Effector memory CD4-positive, alpha-beta T cell (primary cell): ENCODE measurements at places on chromosomes 12 and 14.

DNA sequence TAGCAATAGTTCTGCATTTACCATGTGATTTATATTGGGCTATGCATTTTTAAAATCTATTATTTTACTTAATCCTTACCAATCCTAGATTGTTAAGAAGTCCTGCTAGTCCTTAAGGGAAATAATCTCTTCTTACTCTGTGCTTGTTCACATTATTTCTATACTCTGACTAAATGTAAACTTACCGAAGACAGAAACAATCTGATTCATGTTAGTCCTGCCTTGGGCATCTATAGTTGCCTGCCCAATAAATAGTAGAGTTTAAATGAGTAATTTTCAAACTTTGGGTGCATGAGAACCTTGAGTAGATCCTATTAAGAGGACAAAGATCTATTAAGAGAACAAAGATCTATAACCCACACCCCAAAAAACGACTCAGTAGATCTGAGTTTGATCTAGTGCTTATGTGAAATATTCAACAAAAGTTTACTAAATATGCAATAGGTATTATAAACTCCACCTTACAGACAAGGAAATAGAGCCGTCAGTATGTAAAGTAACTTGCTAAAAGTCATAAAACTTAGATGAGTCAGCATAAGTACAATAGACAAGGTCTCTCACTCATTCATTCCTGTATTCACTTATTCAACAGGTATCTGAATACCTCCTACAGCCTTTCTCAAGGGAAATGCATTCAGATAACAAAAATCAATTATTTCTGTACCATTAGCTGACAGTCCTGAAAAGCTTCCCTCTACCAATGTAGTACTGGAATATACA lies 127.6 kb downstream of the PAWR start:
- DNase-seq: no peak

DNA sequence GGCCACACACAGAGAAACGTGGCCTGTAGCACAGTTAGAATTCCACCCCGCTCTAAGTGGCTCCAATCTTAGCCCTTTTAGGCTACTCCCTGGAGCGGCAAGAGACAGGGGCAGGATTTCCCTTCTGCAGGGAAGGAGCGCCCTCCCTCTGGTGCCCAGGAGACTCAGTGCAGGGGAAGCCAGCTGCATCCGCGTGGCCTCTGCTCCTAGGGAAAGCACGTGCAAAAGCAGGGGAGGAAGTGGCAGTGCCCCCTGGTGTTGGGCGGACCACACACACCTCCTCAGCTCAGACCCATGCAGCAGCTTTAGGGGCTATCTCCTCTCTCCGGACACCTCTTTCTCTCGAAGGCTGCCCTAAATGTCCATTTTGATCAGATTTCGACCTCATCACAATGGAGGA lies 50.0 kb downstream of the SPRING1 start:
- DNase-seq: no peak

GRCh38 chr12:95959107-95959506 lies 16.0 kb downstream of the AMDHD1 start:
- no peak for DNase-seq

DNA sequence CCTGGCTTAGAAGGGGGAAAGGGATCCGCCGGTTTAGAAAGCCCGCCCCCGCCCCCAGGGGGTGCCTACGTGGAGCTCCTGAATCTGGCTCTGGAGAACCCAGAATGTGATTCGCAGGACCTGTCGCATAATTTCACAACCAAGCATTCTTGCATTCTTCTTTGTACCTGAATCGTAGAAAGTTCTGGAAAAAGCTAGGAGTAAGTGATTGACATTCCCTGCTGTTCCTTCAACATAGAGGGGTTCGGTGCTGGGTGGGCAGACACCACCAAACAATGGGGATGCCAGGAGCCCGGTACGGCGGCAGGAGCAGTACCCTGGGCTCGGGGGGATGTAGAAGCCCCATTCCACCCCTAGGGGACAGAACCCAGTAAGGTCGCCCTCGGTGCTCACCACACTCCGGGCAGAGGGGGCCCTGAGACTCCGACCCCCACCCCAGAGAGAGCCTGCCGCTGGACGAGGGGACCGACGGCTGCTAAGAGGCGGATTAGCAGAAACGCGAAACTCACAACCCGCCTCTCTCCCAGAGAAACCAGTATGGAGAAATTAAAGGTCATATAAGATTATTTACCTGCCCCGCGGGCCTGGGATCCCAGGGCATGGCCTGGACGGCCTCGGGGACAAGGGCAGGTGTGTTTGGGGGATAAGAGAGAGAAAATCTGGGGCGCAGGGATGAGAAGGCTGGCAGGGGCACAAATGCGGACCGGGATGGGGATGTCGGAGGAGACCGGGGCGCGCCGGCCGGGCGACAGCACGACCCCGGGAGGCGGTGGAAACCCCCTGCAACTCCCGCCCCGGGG lies 520 bp downstream of the CSRP2 start:
- no peak for DNase-seq

- DNase-seq: no peak
Observed at GRCh38 chr12:42097971-42098370, 46.7 kb downstream of the GXYLT1 start.

DNA sequence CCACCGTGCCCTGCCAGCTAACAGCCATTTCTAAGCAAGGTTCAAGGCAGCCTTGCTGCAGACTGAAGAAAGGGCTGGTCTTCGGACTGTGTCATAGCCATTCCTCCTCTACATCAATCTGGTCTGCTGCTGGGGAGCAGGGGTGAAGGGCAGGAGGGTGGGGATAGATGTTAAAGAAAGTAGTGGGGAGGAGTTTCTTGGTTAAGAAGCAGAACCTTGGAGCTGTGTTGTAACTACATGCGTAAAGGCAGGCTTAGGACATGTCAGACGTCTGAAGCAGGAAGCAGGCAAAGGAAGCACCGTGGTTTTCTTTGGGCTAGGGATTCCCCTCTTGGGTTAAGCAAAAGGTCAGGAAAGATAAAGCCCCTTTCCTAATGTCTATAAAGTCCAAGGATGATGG lies 18.1 kb upstream of the NEK9 start:
- DNase-seq: no peak

DNA sequence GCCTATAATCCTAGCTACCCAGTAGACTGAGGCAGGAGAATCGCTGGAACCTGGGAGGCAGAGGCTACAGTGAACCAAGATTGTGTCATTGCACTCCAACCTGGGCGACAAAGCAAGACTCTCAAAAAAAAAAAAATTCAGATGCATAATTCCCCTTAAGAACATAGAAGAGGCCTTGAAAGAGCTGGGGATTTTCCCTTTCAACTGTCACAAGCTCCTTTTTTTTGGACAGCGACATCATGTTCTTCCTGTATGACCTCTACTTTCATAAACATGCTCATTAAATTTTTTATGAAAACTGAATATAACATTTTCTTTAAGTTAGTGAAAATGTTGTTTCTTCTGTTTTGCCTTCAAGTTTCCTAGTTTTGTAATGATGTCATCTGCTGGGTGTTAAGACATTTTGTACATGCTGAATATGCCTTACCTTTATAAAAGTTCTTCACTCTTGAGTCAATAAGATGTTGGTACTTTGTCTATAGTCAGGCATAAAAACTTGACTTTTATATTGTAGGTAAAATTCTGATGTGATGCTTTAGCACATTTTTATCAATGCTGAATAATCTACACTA lies 76.0 kb downstream of the PTHLH start:
- no peak for DNase-seq

- DNase-seq: no peak
Observed at GRCh38 chr12:54463034-54463433, 10.4 kb downstream of the GTSF1 start.

DNA sequence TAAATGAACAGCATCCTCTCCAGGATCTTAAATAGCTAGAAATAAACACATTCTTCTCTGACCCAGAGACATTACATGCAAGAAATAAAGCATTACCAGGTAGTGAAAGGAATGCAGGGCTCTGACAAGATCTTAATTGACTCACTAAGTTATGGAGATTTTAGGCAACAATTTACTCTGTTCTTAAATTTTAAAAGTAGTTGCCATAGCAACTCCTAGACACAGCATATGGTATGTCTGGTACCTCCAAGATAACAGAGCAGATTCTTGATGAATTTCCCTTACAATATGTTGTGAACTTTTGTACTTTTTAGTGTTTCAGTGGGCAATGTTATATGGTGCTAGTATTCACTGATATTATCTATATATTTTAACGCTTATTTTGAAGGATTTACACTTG lies 76.7 kb upstream of the G2E3 start:
- no peak for DNase-seq

DNA sequence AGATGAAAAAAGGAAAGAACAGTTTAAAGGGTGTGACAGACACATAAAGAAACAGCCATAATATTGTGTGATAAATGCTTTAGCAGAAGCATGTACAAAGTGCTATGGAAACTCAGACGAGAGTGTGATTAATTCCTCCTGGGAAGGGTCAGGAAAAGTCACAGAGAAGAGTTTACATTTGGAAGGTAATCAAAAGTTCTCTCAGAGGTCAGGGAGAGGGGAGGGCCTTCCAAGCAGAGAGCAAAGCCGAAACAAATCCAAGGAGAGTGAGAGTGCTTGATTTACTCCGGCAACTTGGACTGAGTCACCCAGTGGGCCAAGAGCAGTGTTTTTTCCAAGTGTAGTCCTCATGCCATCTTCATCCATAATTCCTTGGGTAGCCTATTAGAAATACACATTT lies 108.3 kb downstream of the IGF1 start:
- no peak for DNase-seq

DNA sequence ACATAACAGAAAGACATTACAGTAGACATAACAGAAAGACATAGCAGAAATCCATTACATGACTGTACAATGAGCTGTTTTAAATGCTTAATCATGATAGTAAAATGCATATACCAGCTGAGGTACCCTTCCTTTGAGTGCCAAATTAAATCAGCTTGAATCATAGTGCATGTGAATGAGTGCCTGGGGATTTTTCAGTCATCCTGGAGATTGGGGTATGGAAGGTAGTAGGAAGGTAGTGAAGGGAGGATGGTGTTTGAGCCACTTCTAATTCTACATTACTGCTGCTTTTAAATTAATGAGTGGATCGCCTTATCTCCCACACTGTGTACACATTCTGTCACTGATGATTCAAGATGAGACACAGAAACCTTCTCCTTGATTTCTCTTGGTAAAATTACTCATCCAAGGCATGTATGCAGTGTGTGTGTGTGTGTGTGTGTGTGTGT lies 534.2 kb downstream of the LRFN5 start:
- no peak for DNase-seq

- DNase-seq: no peak
Observed at GRCh38 chr14:104131968-104132732, 6.2 kb upstream of the KIF26A start.

- no peak for DNase-seq
Observed at GRCh38 chr12:20696181-20696905, 1.2 kb downstream of the SLCO1C1 start.

DNA sequence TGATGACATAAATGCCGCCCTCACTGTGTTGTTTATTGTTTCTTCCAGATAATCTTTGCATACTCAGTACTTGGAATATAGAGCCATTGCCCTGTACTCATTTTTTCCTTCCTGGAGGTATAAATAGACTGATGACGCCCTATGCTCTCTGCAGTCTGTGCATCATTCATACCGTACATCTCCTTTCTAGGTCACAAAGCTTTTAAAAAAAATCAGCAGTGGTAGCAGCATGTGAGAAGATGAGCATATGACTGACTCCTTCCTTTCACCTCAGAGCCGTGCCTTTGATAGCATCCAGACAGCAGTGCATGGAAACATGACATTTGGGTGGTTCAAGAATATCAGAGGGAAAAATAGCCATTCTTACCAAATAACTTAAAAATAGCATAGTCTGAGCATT lies 77.3 kb downstream of the PDE3A start:
- DNase-seq: no peak

GRCh38 chr12:3305904-3306619 lies 184.9 kb upstream of the PRMT8 start:
- no peak for DNase-seq

DNA sequence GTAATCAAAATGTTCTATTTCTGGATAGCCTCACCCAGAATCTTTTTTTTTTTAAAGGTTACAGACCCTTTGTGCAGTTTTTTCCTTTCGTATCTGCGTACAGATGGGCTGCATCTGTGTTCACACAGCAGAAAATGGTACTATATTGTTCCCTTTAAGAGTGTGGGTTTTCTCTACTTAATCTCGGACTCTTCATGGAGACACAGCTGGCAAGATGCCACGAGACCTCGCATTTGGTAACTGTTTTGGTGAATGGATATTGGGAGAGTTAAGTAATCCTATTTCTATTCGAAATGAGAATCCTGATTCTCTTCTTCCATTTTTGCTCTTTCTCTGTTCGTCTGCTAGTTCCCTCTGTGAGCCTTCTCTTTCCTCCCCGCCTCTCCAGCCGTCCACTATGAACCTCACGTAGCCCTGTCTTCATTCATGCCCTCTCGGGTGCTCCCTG lies 85.7 kb downstream of the SAMD4A start:
- no peak for DNase-seq
